Activated T-helper 17 cell treated with anti-CD3 and anti-CD28 coated beads, Interleukin-2, amount 50 U/mL, for 72 hours (primary cell): ENCODE measurements at places on chromosomes 1 and 21. TPM values are rescaled to one million over a fixed set of nuclear protein-coding genes. Genes with fewer than 3 reads are reported as not detected.

The S100A7 gene
- total RNA-seq, result not detected

The CTSK gene
- total RNA-seq, result 9.8 TPM

DNA sequence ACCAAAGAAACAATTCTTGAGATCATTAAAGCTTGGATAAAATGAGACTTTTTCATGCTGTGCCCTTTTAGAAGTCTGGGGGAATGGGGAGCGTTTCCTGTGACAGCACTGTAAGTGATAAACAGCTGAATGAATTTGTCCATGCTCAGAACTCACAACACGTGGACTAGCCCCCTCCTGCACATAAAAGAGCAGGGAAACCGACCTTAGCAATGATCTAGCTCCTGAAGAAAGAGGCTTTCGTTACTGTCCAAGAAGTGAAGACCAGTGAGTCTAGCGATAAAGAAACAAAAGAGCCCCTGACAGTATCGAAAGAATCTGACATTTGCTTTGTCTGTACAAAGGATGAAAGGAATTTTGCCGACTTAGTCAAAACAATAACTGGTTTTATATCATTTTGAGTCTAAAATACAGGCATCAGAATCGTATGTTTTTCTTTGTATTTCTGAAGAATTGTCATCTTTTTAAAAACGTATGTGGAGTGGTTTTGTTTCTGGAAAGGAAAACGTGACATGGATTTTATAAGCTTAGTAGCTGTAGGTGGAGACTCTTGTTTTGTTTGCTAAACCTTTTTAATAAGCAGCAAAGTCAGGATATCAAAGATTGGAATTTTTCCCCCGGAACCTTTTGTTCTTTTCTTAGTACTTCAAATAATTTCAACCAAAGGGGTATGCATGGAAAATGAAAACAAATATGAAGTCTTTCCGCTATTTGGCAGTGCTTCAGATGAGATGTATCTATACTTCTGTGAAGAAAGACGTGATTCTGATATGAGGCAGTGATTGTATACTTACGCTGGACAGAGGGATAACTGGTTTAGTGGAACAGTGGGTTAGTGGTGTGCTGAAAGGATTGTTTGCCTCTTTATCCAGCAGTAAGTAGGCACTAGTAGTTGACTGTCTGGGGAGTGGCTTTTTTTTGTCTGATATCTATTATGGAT, 61.0 kb downstream of the MAST2 start:
- H3K4me3 ChIP-seq, result peak overlapping the region; percentile 69
- no peaks in the 10 kb centered on the region for H3K36me3 ChIP-seq
- peaks cover 35% of the 10 kb centered on the region for H3K4me1 ChIP-seq
- no peak for ATAC-seq

DNA sequence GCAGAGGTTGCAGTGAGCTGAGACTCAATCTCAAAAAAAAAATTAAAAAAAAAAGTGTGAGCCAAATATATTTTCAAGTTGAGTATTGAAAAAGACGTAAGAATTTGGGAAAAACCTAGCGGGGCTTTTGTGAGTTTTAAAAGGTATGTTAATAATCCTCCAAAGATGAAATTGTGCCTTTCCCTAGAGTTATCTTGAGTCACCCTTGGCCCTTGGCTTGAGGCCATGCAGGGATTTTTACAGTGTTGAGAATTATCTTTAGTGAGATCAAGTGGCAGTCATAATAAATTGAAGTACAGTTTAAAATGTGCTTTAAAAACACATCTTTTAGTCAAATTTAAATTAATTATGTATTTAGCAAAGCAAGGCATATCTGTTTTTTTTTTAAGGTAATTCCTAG, 32.7 kb downstream of the PPP2R5A start:
- no peaks in the 10 kb centered on the region for H3K27me3 ChIP-seq
- no peak overlapping the region for H3K27ac ChIP-seq
- ATAC-seq, result no peak
- H3K36me3 ChIP-seq, result peaks cover 11% of the 10 kb centered on the region
- peaks cover 19% of the 10 kb centered on the region for H3K4me1 ChIP-seq

DNA sequence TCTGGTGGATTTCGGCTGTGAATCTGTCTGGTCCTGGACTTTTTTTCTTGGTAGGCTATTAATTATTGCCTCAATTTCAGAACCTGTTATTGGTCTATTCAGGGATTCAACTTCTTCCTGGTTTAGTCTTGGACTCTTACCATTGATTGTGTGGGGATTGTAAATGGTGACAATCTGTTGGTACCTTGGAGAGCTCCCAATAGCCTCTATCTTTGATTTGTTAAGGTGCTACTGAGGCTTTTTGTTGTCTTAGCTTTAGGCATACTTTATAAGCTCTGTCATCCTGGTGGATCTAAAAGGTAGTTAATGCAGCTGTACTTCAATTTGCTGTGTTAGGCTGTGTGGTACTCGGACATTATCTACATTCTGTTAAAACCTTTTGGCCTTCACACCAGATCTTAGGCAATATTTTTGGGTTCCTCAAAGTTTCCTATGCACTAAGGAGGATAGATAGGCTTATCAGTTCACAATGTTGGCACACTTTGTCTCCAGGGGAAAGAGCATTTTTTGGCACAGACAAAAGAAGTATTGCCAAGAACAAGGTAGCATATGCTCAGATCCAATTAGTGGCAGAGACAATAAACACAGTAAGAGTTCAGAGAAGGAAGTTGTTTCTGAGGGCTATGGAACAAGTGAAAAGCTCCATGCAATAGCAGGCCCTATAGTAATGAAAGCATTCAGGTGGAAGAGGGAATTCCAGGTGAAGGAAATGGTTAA, 230.4 kb downstream of the PDE4B start:
- no peaks in the 10 kb centered on the region for H3K4me1 ChIP-seq
- no peak overlapping the region for H3K27ac ChIP-seq
- no peak for ATAC-seq
- H3K27me3 ChIP-seq, result peaks cover 5% of the 10 kb centered on the region
- no peaks in the 10 kb centered on the region for H3K36me3 ChIP-seq

GRCh38 chr1:1182491-1183220, 9.0 kb downstream of the TTLL10 start:
- no peak overlapping the region for H3K4me3 ChIP-seq
- H3K27me3 ChIP-seq, result no peaks in the 10 kb centered on the region
- ATAC-seq, result no peak
- no peaks in the 10 kb centered on the region for H3K36me3 ChIP-seq
- no peak overlapping the region for H3K27ac ChIP-seq

- no peaks in the 10 kb centered on the region for H3K36me3 ChIP-seq
- peak; percentile 30 for ATAC-seq
- H3K27me3 ChIP-seq, result no peaks in the 10 kb centered on the region
- no peak overlapping the region for H3K4me3 ChIP-seq
- H3K4me1 ChIP-seq, result peaks cover 6% of the 10 kb centered on the region
Observed at GRCh38 chr21:28633839-28634555, 358.7 kb downstream of the LTN1 start.

GRCh38 chr21:42423197-42423675, 19.5 kb downstream of the UBASH3A start:
- peaks cover 79% of the 10 kb centered on the region for H3K4me1 ChIP-seq
- peak overlapping the region; percentile 87 for H3K27ac ChIP-seq

- peaks cover 30% of the 10 kb centered on the region for H3K36me3 ChIP-seq
- H3K4me1 ChIP-seq, result peaks cover 16% of the 10 kb centered on the region
- H3K27me3 ChIP-seq, result no peaks in the 10 kb centered on the region
Observed at GRCh38 chr1:155193275-155193990, 14.3 kb downstream of the THBS3 start.

DNA sequence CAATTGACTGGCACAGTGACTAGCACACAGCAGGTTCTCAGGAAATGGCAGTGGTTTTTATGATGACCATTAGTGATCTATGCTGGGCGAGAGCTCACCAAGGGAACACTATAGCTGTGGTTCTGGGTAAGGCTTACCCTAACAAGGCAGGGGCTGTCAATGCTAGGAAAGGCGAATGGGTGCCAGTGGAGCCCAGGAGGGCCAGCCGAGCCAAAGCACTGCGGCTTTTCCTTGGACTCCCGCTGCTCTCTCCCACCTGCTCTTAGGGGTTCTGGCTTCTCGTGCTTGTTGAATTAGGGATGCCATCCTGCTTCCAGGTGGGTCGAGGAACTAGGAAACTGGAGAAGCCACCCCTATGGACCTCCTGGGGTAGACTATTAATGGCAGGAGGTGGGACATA, 10.0 kb upstream of the A3GALT2 start:
- no peak for ATAC-seq
- no peak overlapping the region for H3K27ac ChIP-seq
- H3K4me3 ChIP-seq, result no peak overlapping the region
- no peaks in the 10 kb centered on the region for H3K4me1 ChIP-seq
- peaks cover 94% of the 10 kb centered on the region for H3K36me3 ChIP-seq
- H3K27me3 ChIP-seq, result no peaks in the 10 kb centered on the region

DNA sequence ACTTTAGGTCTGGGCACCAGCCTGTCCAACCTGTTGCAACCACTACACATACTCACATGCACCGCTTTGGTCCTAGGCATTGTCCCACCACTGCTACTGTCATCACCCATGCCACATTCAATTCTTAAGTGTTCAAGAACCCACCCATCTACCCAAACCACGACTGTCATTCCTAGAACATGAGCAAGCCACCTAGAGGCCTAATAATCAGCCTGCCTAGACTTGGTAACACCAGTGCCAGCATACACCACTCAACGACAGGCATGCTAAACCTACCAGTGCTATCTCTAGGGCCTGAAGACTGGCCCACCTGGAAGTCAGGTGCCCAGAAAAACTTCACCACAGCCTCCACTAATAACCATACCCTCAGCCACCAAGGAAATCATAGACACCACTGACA, 532.8 kb upstream of the DEPDC1 start:
- H3K27ac ChIP-seq, result no peak overlapping the region
- H3K27me3 ChIP-seq, result no peaks in the 10 kb centered on the region
- no peaks in the 10 kb centered on the region for H3K4me1 ChIP-seq

GRCh38 chr1:227712648-227713047, 22.5 kb downstream of the JMJD4 start:
- H3K27ac ChIP-seq, result no peak overlapping the region
- H3K4me3 ChIP-seq, result no peak overlapping the region
- ATAC-seq, result no peak
- H3K4me1 ChIP-seq, result peaks cover 7% of the 10 kb centered on the region
- H3K27me3 ChIP-seq, result no peaks in the 10 kb centered on the region
